ENCODE measurements at places on chromosomes 13 and 19. TPM values are rescaled to one million over a fixed set of nuclear protein-coding genes. Genes with fewer than 3 reads are reported as not detected.

The KLK11 gene
- total RNA-seq: 11.2 TPM

The ZNF540 gene
- 4.6 TPM for total RNA-seq

The PRODH2 gene
- not detected for total RNA-seq

The FAM83E gene
- 34.1 TPM for total RNA-seq

The KLK14 gene
- 0.89 TPM for total RNA-seq

The ZNF43 gene
- 14.8 TPM for total RNA-seq

The GSX1 gene
- not detected for total RNA-seq

The OR1M1 gene
- not detected for total RNA-seq

The OVOL3 gene
- not detected for total RNA-seq

The COX7A1 gene
- 64.2 TPM for total RNA-seq

The ZNF284 gene
- 2.4 TPM for total RNA-seq

The DNAAF3 gene
- 12.8 TPM for total RNA-seq

The OR4F17 gene
- not detected for total RNA-seq

The NANOS3 gene
- total RNA-seq: 0.68 TPM

The ZSWIM4 gene
- 7.4 TPM for total RNA-seq

The PSG1 gene
- not detected for total RNA-seq

The KLF1 gene
- 0.24 TPM for total RNA-seq

The PABPC3 gene
- total RNA-seq: 0.18 TPM

The TGFBR3L gene
- total RNA-seq: 2.1 TPM

The ZNF546 gene
- 7.4 TPM for total RNA-seq

The APOC1 gene
- total RNA-seq: 816 TPM

The ZNF575 gene
- total RNA-seq: 2.8 TPM

The APC2 gene
- 0.12 TPM for total RNA-seq

The ZNF432 gene
- total RNA-seq: 11.3 TPM

The CYP4F8 gene
- not detected for total RNA-seq

The ANGPTL8 gene
- not detected for total RNA-seq

The ZNF20 gene
- total RNA-seq: 6.6 TPM

The JAK3 gene
- total RNA-seq: 15.9 TPM

The ZNF615 gene
- total RNA-seq: 9.6 TPM

The KCTD4 gene
- not detected for total RNA-seq

The CCNA1 gene
- total RNA-seq: 1.5 TPM

The B3GLCT gene
- 6.1 TPM for total RNA-seq

The PGLYRP1 gene
- total RNA-seq: 3.0 TPM

The LGI4 gene
- total RNA-seq: 6.3 TPM
